SJCRH30 (cell line): ENCODE measurements at places on chromosomes 16 and 17. TPM values are rescaled to one million over a fixed set of nuclear protein-coding genes. Genes with fewer than 3 reads are reported as not detected.
A peak's percentile ranks its signal among the peaks of the same experiment; 100 is the strongest.

NEUROD2 gene
- total RNA-seq = 0.20 TPM in 1 of 2 replicates, not detected in the other

- H3K27ac ChIP-seq = no peak overlapping the region
- no peaks in the 10 kb centered on the region for H3K27me3 ChIP-seq
- no peaks in the 10 kb centered on the region for H3K4me1 ChIP-seq
- no peak for DNase-seq
- no peak overlapping the region for H3K4me3 ChIP-seq
Measured at GRCh38 chr16:27935076-27935475, 128.4 kb downstream of the GSG1L start.

DNA sequence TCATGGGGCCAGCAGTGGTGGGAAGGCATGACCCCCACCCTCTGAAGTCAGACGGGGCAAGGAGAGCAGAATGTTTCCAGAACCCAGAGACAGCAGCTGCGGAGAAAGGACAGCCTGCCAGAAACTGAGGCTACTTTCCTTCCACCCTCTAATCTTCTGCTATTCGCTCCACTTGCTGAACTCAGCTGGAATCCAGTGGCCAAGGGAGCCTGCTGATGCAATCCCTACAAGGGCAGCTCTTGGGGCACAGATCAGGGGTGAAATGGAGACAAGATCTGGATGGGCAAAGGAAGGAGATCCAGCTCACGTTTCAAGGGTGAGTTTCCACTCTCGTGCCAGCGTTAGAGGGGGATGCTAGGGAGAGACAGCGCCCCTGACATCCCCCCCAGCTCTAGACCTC, 479.1 kb downstream of the SLC39A11 start:
- no peak overlapping the region for H3K27ac ChIP-seq
- DNase-seq = no peak
- peaks cover 37% of the 10 kb centered on the region for H3K27me3 ChIP-seq

SYNGR3 gene
- total RNA-seq = 0.73 and 0.81 TPM in 2 replicates

DNA sequence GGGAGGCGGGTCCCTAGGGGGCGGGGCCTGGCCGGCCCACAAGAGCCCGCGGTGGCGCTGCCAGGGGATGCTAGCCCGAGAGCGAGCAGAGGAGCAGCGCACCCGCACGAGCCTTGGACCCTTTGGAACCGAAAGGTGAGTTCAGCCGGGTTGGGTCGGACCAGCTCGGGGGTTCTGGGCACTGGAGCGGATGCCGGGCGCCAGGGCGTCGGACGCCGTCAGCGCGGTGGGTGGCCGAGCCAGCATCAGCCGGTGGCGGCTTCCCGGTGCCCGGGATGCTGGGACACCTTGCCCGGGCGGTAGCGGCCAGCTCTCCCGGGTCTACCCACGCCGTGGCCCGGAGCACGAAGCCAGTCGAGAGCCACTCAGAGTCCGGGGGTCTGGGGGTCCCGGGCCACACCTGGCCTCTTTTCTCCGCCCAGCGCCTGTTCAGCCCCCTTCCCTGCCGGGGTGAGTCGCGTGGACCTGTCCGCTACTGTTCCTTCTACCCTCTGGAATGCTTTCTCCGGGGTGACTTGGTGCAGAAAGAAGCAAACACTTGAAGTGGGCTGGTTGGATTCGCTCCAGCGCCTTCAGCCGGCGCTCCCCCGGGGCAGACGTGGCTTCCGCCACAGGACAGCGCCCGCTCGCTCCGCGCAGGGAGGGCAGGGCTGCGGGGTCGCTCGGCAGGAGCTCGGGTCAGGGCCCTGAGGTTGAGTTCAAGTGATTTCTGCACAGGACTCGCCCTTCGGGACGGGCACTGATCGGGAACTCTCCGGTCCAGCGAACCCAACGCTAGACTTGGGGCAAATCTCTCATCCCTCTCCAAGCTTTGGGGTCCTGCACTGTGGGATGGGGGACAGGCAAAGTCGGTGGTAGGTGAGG, at the start of gene SCNN1G:
Gene SCNN1G, plus strand, starts transcription at position 67 of the 864 bp plus-strand sequence. CDS start 3,527 bp downstream, outside the sequence.
- H3K27me3 ChIP-seq = no peaks in the 10 kb centered on the region
- H3K4me3 ChIP-seq = no peak within 1 kb of the TSS
- DNase-seq = no peak
- no peaks in the 10 kb centered on the region for H3K4me1 ChIP-seq
- H3K27ac ChIP-seq = no peak within 1 kb of the TSS
- no peaks in the 10 kb centered on the region for H3K36me3 ChIP-seq

CA7 gene
- not detected in 2 replicates for total RNA-seq

KIF2B gene
- not detected in 2 replicates for total RNA-seq

- peaks cover 7% of the 10 kb centered on the region for H3K4me1 ChIP-seq
- no peak overlapping the region for H3K27ac ChIP-seq
- no peak overlapping the region for H3K4me3 ChIP-seq
- no peaks in the 10 kb centered on the region for H3K36me3 ChIP-seq
- no peak for DNase-seq
Measured at GRCh38 chr16:85735946-85736345, 14.9 kb downstream of the C16orf74 start.

DNA sequence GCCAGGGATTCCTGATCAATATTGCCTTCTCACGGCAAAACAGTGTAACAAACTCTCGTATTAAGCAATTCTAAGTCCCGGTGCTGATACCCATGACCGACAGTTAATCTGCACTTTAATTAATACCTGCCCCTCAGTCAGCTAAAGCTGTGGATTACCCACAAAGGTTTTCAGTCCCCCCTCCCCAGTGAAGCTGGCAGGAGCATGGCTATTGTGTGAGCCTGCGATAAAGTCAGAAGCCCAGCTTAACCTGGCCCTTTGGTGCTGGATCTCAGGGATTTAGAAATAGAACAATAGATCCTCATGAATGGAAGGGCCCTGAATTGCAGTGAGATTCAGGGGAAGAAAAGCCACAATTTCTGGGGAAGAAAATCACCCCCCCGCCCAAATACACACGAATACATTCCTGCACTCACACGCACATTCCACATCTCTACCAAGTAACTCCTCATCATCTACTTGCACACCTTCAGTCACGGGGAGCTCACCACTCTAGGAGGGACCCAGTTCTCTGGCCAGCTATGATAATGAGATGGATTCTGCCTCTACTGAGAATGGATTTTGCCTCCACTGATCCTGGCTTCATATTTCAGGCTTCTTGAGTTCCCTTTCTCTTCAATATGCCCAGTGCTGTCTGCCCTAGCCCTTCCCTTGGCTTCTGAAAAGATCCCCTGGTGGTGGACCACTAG, 102.6 kb downstream of the WSCD1 start:
- DNase-seq = no peak
- H3K36me3 ChIP-seq = no peaks in the 10 kb centered on the region
- no peaks in the 10 kb centered on the region for H3K4me1 ChIP-seq
- H3K4me3 ChIP-seq = no peak overlapping the region

RNF222 gene
- not detected in 2 replicates for total RNA-seq

DNA sequence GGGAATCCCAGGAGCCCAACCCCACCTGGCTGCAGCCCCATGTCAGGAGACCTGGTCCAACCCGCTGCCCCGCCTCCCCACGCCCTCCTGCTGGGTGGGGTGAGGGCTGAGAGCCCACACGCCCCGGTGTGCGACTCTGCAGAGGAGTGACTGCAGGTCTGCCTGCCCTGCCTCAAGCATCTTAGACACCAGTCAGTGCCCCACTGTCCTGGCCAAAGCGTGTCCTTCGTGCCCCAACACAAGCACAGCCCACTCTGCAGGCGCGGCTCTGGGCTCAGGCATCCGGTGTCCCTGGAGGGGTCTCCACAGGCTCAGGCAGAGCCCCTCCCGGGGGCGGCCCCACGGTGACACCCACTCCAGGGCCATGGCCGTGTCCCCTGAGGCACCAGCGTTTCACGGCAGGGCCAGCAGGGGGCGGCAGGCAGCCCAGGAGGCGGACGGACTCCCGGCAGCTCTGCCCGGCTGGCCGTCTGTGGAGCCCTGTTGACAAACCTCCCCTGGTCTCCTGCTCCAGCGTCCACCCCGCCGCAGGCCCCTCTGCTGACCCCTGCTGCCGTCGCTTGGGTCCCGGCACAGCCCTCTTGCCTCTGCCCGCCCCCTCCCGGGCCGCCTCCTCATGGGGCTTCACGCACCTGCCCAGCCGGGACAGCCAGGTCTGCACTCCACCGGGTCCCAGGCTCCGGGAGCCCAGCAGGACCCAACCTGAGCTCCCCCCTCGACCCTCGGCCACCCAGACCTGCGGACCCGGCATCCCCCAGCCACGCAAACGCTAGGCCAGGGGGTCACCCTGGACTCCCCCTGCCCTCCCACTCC, 8.6 kb upstream of the UBE2I start:
- no peak overlapping the region for H3K27ac ChIP-seq
- peak; percentile 72 for DNase-seq
- H3K4me1 ChIP-seq = no peaks in the 10 kb centered on the region
- no peak overlapping the region for H3K4me3 ChIP-seq
- no peaks in the 10 kb centered on the region for H3K36me3 ChIP-seq

DNA sequence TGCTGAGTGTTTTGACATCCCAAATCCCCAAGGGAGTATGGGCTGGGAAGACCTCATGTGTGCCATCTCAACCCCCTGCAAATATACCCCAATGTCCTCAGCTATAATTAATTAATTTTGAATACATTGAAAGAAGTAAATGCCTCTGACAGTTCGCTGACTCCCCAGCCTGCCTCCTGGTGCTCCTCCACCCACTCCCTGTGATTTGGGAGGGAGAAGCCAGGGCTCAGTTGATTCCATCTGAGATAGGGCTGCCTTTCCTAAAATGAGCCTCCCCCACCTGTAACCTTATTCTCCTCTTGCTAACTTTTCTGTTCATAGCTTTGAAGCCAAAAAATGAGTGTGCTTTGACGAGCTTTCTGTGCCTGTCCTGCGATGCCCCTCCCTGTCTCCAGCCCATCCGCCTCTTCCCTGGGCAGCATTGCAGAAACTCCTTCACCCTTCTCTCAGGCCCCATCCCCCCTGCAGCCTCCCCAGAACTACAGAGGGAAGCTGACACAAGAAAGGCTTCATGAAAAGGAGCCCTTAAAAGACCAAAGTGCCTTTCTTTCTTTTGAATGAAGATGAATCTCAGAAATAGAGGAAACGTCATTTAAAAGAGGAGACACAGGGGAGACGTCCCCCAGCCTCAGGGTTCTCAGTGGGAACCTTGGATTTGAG, 70.3 kb downstream of the HLF start:
- no peak for DNase-seq
- H3K27me3 ChIP-seq = no peaks in the 10 kb centered on the region
- H3K4me1 ChIP-seq = no peaks in the 10 kb centered on the region
- no peak overlapping the region for H3K27ac ChIP-seq

ABCA8 gene
- total RNA-seq = 0.13 TPM in 1 of 2 replicates, not detected in the other

DNA sequence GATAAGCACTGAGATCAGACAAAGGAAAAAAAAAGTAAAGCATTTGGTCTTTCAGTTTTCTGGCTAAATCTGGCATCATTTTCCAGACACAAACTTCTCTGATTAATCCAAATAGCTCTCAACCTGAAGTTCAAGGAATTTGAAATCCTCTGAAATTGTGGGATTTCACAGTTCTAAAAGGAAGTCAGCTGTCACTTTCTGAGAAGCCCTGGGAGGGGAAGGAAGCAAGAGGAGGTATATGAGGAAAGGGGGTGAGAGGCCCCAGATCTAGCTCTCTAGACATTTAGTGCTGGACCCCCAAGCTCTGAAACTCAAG, 17.5 kb upstream of the HOXB9 start:
- peaks cover 13% of the 10 kb centered on the region for H3K27me3 ChIP-seq
- H3K4me3 ChIP-seq = no peak overlapping the region
- no peak overlapping the region for H3K27ac ChIP-seq

- H3K27me3 ChIP-seq = no peaks in the 10 kb centered on the region
- H3K27ac ChIP-seq = no peak overlapping the region
- no peak for DNase-seq
Measured at GRCh38 chr17:27390540-27390939, 65.7 kb upstream of the KSR1 start.

- no peak overlapping the region for H3K27ac ChIP-seq
- DNase-seq = no peak
- no peak overlapping the region for H3K4me3 ChIP-seq
- no peaks in the 10 kb centered on the region for H3K27me3 ChIP-seq
- H3K36me3 ChIP-seq = peaks cover 23% of the 10 kb centered on the region
- peaks cover 8% of the 10 kb centered on the region; the same call in 1 of the 2 replicates for H3K4me1 ChIP-seq
Measured at GRCh38 chr17:28338056-28338768, 2.7 kb downstream of the TNFAIP1 start.

GRCh38 chr16:63998-64913, 8.2 kb downstream of the RHBDF1 start:
- H3K27ac ChIP-seq = no peak overlapping the region
- H3K4me1 ChIP-seq = peaks cover 20% of the 10 kb centered on the region
- no peak for DNase-seq
- H3K36me3 ChIP-seq = peaks cover 5% of the 10 kb centered on the region
- no peaks in the 10 kb centered on the region for H3K27me3 ChIP-seq
- H3K4me3 ChIP-seq = no peak overlapping the region

SLC39A11 gene
- total RNA-seq = 5.4 and 9.3 TPM in 2 replicates

MMP25 gene
- 0.06 and 0.13 TPM in 2 replicates for total RNA-seq

EVPL gene
- 0.63 and 1.1 TPM in 2 replicates for total RNA-seq

GRCh38 chr16:2331199-2331930, 9.2 kb downstream of the ABCA3 start:
- no peaks in the 10 kb centered on the region for H3K4me1 ChIP-seq
- no peak overlapping the region for H3K27ac ChIP-seq
- H3K36me3 ChIP-seq = no peaks in the 10 kb centered on the region
- H3K4me3 ChIP-seq = no peak overlapping the region

GRCh38 chr17:73722165-73722564, 77.9 kb upstream of the SDK2 start:
- no peaks in the 10 kb centered on the region for H3K27me3 ChIP-seq
- H3K4me1 ChIP-seq = peaks cover 22% of the 10 kb centered on the region
- no peak overlapping the region for H3K27ac ChIP-seq
- no peak for DNase-seq
- H3K36me3 ChIP-seq = no peaks in the 10 kb centered on the region

DNA sequence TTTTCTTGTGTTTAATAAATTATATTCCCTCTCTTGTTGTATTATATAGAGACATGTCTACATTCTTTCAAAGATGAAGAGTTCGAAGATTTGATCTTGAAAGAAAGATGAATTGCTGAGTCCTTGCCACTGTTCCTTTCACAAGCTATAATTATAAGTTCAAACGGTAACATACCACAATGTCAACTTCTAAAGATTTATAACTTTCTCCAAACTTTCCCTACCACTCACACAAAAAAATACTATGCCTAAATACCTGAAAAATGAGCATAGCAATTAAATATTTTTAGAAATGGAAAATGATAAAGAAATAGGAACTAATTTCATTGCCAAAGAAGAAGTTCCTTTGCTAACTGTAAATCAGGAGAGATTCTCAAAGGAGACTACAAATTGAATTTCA, 50.6 kb downstream of the BRIP1 start:
- no peak for DNase-seq
- H3K4me1 ChIP-seq = peaks cover 19% of the 10 kb centered on the region
- H3K27ac ChIP-seq = no peak overlapping the region
- H3K27me3 ChIP-seq = no peaks in the 10 kb centered on the region
- H3K4me3 ChIP-seq = no peak overlapping the region
- peaks cover 28% of the 10 kb centered on the region for H3K36me3 ChIP-seq

PSME3IP1 gene
- total RNA-seq = 129 and 142 TPM in 2 replicates
